GM12878 (cell line): ENCODE measurements at places on chromosomes 7 and 10.

- no peak for DNase-seq
Observed at GRCh38 chr7:31071645-31072029, 19.5 kb downstream of the ADCYAP1R1 start.

GRCh38 chr10:26863351-26864076 lies 2.8 kb upstream of the ABI1 start:
- no peak for DNase-seq

- no peak for DNase-seq
Observed at GRCh38 chr10:6083523-6084475, 5.0 kb upstream of the RBM17 start.

- DNase-seq = no peak
Observed at GRCh38 chr7:29398011-29398410, 165.6 kb upstream of the PRR15 start.

DNA sequence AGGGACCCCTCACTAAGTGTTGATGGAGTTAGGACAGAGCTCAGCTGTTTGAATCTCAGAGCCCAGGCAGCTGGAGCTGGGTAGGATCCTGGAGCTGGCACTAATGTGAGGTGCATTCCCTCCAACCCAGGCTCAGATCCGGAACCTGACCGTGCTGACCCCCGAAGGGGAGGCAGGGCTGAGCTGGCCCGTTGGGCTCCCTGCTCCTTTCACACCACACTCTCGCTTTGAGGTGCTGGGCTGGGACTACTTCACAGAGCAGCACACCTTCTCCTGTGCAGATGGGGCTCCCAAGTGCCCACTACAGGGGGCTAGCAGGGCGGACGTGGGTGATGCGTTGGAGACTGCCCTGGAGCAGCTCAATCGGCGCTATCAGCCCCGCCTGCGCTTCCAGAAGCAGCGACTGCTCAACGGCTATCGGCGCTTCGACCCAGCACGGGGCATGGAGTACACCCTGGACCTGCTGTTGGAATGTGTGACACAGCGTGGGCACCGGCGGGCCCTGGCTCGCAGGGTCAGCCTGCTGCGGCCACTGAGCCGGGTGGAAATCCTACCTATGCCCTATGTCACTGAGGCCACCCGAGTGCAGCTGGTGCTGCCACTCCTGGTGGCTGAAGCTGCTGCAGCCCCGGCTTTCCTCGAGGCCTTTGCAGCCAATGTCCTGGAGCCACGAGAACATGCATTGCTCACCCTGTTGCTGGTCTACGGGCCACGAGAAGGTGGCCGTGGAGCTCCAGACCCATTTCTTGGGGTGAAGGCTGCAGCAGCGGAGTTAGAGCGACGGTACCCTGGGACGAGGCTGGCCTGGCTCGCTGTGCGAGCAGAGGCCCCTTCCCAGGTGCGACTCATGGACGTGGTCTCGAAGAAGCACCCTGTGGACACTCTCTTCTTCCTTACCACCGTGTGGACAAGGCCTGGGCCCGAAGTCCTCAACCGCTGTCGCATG lies 5.2 kb downstream of the CHPF2 start:
- no peak for DNase-seq

GRCh38 chr10:124722798-124723783 lies 21.1 kb downstream of the FAM53B start:
- peak; percentile 88 for DNase-seq

GRCh38 chr7:128954830-128955802 lies 17.4 kb downstream of the IRF5 start:
- DNase-seq = no peak

DNA sequence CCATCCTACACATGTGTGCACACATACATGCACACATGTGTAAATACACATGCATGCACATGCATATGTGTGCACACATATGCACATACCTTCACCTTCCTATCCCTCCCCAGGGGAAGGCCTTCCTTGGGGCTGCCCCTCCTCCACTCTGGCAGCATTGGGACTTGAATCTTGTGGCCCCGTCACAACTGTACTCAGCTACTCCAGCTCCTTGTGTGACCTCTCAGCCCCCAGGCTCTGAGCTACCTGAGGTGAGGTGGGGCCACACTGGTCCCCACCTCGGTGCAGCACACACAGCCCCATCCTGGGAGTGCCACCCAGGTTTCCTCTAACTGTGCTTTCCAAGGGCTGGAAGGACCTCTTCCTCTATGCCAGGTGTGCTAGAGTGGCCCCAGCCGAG lies 116.0 kb downstream of the LHPP start:
- no peak for DNase-seq

GRCh38 chr7:156058248-156058647 lies 246.0 kb upstream of the SHH start:
- DNase-seq = no peak

DNA sequence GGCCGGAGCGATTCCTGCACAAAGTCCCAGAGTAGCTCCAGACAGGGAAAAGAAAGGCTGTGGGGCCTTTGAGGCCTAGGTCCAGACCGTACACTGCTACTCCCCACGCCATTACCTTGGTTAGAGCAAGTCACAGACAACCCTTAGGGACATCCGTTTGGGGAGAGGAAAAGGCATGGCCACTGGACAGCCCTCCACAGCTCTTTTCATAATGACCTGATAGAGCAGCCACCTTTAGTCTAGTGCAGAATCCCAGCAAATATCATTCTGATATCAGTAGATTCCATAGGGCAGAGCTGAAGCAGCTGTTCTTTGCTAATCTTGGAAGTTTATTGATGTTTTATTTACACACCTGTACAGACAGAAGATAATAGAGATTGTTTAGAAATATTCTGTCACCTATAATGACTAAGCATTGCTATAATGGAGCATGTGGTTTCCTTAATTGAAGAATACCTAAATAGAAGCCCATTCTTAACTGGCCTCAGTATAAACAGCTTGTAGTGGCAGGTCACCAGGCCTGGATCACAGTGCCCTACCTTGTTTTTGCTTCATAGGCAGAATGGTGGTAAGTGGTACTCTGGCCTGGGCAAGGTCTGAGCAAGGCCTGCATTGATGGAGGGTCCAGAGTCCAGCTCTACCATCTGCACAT lies 27.9 kb downstream of the OGDH start:
- no peak for DNase-seq

- no peak for DNase-seq
Observed at GRCh38 chr7:29956487-29956836, 33.1 kb downstream of the SCRN1 start.
